ENCODE measurements at places on chromosomes 1 and 21.

- H3K4me3 ChIP-seq = no peak overlapping the region
- no peak overlapping the region for H3K27ac ChIP-seq
- no peaks in the 10 kb centered on the region for H3K27me3 ChIP-seq
- DNase-seq = no peak
- peaks cover 12% of the 10 kb centered on the region for H3K36me3 ChIP-seq
Measured at GRCh38 chr1:26832249-26832960, 5.9 kb downstream of the ZDHHC18 start.

DNA sequence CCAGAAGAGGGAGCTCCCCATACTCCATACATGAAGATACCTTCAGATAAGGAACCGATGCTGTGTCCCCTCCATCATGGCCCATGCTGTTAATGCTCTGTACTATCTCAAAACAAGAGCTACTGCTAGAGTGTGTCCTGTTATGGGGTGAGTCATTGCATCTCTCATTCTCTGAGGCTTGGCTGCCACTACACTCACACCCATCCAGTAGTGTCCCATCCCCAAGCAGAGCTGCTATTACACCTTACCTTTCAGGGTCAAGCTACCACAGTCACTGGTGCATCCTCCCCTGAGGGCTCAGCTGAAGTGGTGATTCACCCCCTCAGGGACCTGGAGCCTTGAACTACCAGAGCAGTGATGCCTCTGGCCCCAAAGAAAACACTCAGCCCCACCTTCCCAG is 198.5 kb downstream of the PLA2G4A start:
- H3K27me3 ChIP-seq = no peaks in the 10 kb centered on the region
- no peak overlapping the region for H3K4me3 ChIP-seq
- no peak for DNase-seq
- no peak overlapping the region for H3K27ac ChIP-seq
- H3K4me1 ChIP-seq = no peaks in the 10 kb centered on the region

DNA sequence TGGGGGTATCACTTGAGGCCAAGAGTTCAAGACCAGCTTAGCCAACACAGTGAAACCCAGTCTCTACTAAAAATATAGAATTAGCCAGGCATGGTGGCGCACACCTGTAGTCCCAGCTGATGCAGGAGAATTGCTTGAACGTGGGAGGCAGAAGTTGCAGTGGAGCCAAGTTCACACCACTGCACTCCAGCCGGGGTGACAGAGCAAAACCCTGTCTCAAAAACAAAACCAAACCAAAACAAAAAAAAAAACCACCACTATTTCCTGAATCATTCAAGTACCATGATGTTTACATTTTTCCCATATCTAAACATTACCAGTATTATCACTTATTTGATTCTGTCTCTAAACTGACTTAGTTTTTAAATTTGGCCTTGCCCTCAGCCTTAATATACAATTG is 29.5 kb downstream of the TUT4 start:
- H3K27me3 ChIP-seq = no peaks in the 10 kb centered on the region
- H3K4me1 ChIP-seq = no peaks in the 10 kb centered on the region
- H3K27ac ChIP-seq = no peak overlapping the region
- H3K36me3 ChIP-seq = no peaks in the 10 kb centered on the region

DNA sequence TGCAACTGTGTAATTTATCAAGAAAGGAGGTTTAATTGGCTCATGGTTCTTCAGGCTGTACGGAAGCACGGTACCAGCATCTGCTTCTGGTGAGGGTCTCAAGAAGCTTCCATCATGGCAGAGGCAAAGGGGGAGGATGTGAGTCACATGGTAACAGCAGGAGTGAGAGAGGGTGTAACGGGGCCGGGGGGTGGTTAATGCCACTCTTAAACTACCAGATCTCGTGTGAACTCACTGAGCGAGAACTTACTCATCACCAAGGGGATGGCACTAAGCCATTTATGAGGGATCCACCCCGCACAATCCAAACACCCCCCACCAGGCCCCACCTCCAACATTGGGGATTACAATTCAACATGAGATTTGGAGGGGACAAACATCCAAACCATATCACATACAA is 21.0 kb upstream of the IFFO2 start:
- no peak overlapping the region for H3K4me3 ChIP-seq
- H3K27ac ChIP-seq = no peak overlapping the region
- no peaks in the 10 kb centered on the region for H3K27me3 ChIP-seq
- H3K36me3 ChIP-seq = no peaks in the 10 kb centered on the region
- DNase-seq = no peak
- no peaks in the 10 kb centered on the region for H3K4me1 ChIP-seq

DNA sequence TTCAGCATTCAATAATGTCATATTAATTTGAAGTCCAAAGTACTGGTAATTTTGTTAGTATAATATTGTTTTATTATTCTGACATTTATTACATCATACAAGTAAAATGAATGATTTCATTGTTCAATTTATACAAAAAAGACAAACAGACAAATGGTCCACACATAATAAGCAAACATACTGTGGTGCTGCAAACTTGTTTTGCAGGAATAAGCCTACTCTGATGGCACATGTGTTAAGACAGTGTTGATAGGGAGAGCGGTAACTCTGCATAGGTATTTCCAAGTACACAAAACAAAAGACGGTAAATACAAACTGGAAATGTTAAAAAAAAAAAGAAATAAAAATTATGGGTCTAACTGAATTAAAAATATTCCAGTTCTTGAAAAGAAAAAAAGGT is 59.7 kb upstream of the DPYD start:
- H3K4me1 ChIP-seq = no peaks in the 10 kb centered on the region
- H3K27me3 ChIP-seq = no peaks in the 10 kb centered on the region
- H3K4me3 ChIP-seq = no peak overlapping the region
- H3K36me3 ChIP-seq = no peaks in the 10 kb centered on the region
- peak; percentile 3 for DNase-seq
- no peak overlapping the region for H3K27ac ChIP-seq

GRCh38 chr1:186016856-186017255 is 282.7 kb downstream of the HMCN1 start:
- H3K4me3 ChIP-seq = no peak overlapping the region
- no peaks in the 10 kb centered on the region for H3K36me3 ChIP-seq
- H3K27ac ChIP-seq = no peak overlapping the region
- H3K27me3 ChIP-seq = no peaks in the 10 kb centered on the region

DNA sequence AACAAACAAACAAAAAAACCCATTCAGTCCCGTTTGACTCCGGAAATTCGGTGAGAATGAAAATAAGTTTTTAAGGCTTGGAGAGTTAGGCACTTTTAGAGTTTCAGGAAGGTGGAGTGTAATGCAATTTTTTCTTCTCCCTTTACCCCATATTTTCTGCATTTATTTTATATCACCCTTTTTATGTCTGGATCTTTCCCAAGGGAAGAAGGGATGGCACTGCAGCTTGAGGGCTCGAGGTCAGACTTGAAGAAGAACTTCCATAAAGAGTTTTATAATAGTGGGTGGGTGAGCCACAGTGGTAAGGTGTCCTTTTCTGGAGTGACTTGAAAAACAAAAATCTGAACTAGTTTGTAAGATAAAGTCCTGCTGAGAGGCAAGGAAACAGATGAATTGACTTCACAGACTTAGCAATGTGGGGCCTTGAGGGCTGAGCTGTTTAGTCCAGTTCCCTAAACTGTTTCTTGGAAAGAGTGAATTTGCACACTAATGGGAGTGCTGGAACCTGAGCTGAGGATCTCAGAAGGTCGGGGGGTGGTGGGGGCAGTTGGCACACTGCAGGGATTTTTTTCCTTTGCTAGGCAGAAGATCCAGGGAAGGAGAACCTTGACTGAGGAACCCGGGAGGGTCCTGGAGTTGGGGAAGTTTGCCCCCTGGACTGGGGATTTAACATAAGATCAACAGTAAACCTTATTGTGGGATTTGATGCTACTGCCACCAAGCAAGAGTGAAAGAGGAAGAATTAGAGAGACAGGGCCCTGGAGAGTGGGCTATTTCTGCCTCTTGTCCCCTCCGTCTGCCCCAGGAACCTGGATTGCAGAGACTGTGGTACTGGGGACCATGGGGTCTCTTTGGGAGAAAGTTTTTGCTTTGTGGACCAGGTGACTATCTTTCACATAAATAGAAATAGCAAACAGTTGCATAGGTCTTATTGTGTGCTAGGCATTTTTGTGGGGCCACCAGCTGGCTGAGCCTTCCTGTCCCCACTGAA is 1.8 kb upstream of the MEX3A start:
- H3K36me3 ChIP-seq = no peaks in the 10 kb centered on the region
- DNase-seq = no peak
- no peak overlapping the region for H3K27ac ChIP-seq

DNA sequence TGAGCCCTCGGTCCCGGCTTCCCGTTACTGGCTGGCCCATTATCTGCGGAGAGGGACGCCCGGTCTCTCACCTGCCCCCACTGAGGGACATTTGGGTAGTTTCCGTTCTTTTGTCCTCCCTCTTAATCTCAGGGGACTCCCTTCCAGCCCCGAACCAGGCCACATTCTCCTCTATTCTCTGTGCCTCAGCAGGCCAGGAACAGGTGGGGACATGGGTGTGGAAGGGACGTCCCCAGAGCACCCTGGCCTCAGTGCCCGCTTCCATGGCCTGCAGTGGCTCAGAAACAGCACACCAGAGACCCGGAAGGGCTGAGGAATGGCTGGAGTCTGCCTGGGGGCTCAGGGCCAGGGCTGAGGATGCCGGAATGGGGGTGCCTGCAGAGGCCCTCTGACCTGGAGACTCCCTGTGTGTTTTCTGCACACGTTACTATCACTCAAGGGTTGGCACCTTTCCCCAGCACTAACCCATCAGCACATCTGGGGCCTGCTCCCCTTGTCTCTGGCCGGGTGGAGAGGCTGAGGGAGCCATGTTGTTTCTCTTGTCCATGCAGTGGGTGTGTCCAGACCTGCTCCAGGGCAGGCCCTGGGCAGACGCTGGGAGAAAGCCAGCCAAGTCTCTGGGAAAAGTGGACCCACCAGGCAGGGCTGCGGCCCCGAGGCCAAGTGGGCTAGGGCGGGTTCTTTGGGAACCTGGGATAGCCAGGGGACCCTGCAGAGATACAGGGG is 10.0 kb upstream of the DNMT3L start:
- H3K27ac ChIP-seq = no peak overlapping the region
- H3K27me3 ChIP-seq = no peaks in the 10 kb centered on the region
- DNase-seq = no peak
- no peak overlapping the region for H3K4me3 ChIP-seq

GRCh38 chr1:172809750-172810149 is 150.8 kb downstream of the FASLG start:
- H3K27me3 ChIP-seq = no peaks in the 10 kb centered on the region
- H3K27ac ChIP-seq = no peak overlapping the region
- H3K4me3 ChIP-seq = no peak overlapping the region
- H3K4me1 ChIP-seq = no peaks in the 10 kb centered on the region
